ENCODE measurements at places on chromosomes 1 and 21. TPM values are rescaled to one million over a fixed set of nuclear protein-coding genes. Genes with fewer than 3 reads are reported as not detected.

DNA sequence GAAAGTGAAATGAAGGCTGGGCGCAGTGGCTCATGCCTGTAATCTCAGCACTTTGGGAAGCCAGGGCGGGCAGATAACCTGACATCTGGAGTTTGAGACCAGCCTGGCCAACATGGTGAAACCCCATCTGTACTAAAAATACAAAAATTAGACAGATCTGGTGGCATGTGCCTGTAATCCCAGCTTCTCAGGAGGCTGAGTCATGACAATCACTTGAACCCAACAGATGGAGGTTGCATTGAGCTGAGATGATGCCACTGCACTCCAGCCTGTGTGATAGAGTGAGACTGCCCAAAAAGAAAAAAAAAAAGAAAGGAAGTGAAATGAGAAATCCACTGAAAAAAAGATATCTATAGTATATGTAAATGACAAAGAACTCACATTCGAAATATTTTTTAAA, 439.9 kb downstream of the DISC1 start:
- no peaks in the 10 kb centered on the region for H3K36me3 ChIP-seq
- no peak overlapping the region for H3K27ac ChIP-seq
- peaks cover 18% of the 10 kb centered on the region for H3K27me3 ChIP-seq

PKN2 gene
- 43.7 TPM for total RNA-seq

EPHB2 gene
- not detected for total RNA-seq

CXADR gene
- not detected for total RNA-seq

GRCh38 chr1:112666946-112667345, 7.5 kb upstream of the MOV10 start:
- peak overlapping the region; percentile 83 for H3K27ac ChIP-seq
- peaks cover 55% of the 10 kb centered on the region for H3K36me3 ChIP-seq
- H3K27me3 ChIP-seq, result no peaks in the 10 kb centered on the region
- peak overlapping the region; percentile 47 for H3K4me3 ChIP-seq
- H3K4me1 ChIP-seq, result peaks cover 28% of the 10 kb centered on the region

DNA sequence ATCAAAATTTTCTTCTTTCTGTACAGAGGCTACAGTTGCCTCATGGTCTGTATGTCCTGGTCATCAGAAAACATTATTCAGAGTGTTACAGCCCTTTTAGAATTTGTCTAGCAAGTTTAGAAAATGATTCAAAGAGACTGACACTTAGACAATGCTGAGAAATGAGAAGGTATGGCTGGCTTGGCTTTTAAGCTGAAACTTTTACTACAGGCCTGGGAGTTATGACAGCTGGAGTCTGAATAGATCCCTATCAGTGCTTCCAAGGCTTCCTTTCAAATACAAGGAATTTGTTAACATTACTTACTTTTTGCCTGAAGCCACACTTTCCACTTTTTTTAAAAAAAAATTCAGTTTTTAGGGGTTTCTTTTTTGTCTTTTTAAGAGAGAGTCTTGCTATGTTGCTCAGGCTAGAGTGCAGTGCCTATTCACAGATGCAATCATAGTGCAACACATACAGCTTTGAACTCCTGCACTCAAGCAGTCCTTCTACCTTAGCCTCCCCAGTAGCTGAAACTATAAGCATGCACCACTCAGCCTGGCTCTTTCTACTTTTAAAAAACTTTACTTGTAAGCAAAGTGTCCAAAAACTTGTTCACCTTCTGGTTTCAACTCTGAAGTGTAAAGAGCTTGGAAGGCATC, 10.5 kb upstream of the COP1 start:
- no peaks in the 10 kb centered on the region for H3K36me3 ChIP-seq
- H3K4me1 ChIP-seq, result no peaks in the 10 kb centered on the region
- no peak overlapping the region for H3K4me3 ChIP-seq
- no peak overlapping the region for H3K27ac ChIP-seq
- peaks cover 36% of the 10 kb centered on the region for H3K27me3 ChIP-seq
